ENCODE measurements at places on chromosomes 16 and 17. TPM values are rescaled to one million over a fixed set of nuclear protein-coding genes. Genes with fewer than 3 reads are reported as not detected.

- H3K36me3 ChIP-seq, result no peaks in the 10 kb centered on the region
Observed at GRCh38 chr17:56076980-56077379, 76.3 kb upstream of the ANKFN1 start.

DNA sequence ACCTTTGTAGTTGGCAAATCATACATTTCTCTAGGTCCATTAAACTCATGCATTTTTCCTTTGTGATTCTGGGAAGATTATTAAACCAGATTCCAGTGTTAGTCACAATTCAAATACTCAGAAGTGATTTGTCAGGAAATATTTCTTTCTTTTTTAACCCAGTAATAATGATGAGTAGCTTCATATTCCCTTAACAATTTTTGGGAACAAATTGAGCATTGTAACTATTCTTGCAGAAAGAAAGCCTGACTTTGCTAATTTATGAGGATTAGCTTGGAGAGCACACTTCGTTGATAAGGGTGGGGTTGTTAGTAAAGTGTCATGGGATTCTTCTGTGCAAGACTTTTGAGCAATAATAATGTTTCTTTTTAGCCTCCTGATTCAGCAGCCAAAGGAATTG, 18.7 kb upstream of the KRT24 start:
- H3K27ac ChIP-seq, result no peak overlapping the region
- H3K4me3 ChIP-seq, result no peak overlapping the region
- no peaks in the 10 kb centered on the region for H3K4me1 ChIP-seq
- no peaks in the 10 kb centered on the region for H3K36me3 ChIP-seq

- peak overlapping the region; percentile 22 for H3K27ac ChIP-seq
- H3K27me3 ChIP-seq, result no peaks in the 10 kb centered on the region
- H3K4me1 ChIP-seq, result peaks cover 6% of the 10 kb centered on the region
- no peak overlapping the region for H3K4me3 ChIP-seq
- peak; percentile 48 for DNase-seq
Observed at GRCh38 chr16:88347656-88348376, 34.9 kb upstream of the ZNF469 start.

DNA sequence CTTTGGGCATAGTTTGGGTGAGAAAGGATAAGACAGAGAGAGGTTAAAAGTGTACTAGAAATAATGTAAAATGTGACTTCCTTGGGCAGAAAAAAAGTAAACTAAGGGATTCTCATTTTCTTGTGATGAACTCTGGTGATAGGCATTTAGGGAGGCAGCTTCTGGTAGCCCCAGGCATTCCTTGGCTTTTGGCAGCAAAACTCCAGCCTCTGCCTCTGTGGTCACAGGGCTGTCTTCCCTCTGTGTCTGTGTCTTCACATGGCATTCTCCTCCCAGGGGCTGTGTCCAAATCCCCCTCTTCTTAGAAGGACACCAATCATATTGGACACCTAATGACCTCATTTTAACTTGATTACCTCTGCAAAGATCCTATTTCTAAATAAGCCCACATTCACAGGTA, 54.7 kb downstream of the HS3ST3B1 start:
- peaks cover 13% of the 10 kb centered on the region for H3K4me1 ChIP-seq
- no peak overlapping the region for H3K4me3 ChIP-seq
- no peak overlapping the region for H3K27ac ChIP-seq

DNA sequence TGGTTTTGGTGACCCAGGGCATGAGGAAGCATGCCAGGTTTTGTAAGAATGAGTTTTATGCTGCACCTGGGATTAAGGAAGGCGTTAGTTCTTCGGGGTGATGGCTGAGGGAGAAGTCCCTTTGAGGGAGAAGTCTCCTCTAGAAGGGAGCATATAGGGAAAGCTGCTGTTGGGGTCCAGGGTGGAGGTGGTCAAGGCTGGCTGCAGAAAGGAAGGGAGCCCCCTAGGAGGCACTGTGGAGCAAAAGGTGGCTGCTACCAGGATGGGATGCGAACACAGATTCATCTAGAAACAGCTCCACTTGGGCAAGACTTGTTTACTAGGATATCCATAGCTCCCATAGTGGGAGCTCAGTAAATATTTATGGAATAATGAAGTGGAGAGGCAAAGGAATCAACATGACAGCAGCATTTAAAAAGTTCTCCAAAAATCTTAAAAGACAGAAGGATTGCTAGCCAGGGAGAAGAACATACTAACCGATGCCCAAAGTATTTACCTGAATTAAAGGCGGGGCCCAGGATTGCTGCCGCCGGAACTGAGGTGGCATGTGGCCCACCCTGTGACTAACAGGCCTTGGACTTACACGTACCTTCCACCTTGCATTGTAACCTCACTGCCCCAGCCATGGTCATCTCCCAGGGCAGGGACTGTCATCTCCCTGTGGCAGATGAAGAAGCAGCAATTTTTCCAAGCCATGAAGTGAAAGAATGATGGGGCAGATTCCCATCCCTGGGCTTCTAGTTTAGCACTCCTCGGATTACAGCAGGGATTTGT, 7.1 kb upstream of the LPCAT2 start:
- peaks cover 13% of the 10 kb centered on the region for H3K4me1 ChIP-seq
- peaks cover 10% of the 10 kb centered on the region for H3K27me3 ChIP-seq
- DNase-seq, result no peak
- no peaks in the 10 kb centered on the region for H3K36me3 ChIP-seq

DNA sequence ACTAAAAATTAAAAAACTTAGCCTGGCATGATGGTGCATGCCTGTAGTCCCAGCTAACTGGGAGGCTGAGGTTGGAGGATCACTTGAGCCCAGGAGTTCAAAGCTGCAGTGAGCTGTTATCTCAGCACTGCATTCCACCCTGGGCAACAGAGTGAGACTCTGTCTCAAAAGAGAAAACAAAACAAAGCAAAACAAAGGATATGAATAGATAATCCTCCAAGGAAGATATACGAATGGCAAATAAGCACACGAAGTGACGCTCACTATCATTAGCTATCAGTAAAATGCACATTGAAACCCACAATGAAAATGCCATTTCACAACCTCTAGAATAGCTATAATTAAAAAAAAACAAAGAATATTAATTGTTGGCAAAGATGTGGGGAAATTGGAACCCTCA, 386.2 kb upstream of the CCL2 start:
- no peak overlapping the region for H3K4me3 ChIP-seq
- peaks cover 10% of the 10 kb centered on the region for H3K27me3 ChIP-seq
- H3K4me1 ChIP-seq, result no peaks in the 10 kb centered on the region
- no peak for DNase-seq
- H3K36me3 ChIP-seq, result no peaks in the 10 kb centered on the region

GRCh38 chr17:63358111-63358839, 87.8 kb downstream of the CYB561 start:
- H3K27me3 ChIP-seq, result no peaks in the 10 kb centered on the region
- H3K4me3 ChIP-seq, result no peak overlapping the region
- H3K36me3 ChIP-seq, result peaks cover 4% of the 10 kb centered on the region
- no peaks in the 10 kb centered on the region for H3K4me1 ChIP-seq
- DNase-seq, result no peak

- no peak overlapping the region for H3K4me3 ChIP-seq
- H3K27me3 ChIP-seq, result no peaks in the 10 kb centered on the region
- no peaks in the 10 kb centered on the region for H3K4me1 ChIP-seq
- H3K36me3 ChIP-seq, result no peaks in the 10 kb centered on the region
Observed at GRCh38 chr16:8278031-8278580, 312.2 kb downstream of the TMEM114 start.

Gene CD19
- total RNA-seq, result not detected

Gene ZDHHC1
- 0.41 TPM for total RNA-seq

Data from activated CD8-positive, alpha-beta memory T cell treated with anti-CD3 and anti-CD28 coated beads, Interleukin-2, amount 10 ng/mL, durations not matched to agents 7 days and 5 days (primary cell).